ENCODE measurements at places on chromosomes 12 and 14.

DNA sequence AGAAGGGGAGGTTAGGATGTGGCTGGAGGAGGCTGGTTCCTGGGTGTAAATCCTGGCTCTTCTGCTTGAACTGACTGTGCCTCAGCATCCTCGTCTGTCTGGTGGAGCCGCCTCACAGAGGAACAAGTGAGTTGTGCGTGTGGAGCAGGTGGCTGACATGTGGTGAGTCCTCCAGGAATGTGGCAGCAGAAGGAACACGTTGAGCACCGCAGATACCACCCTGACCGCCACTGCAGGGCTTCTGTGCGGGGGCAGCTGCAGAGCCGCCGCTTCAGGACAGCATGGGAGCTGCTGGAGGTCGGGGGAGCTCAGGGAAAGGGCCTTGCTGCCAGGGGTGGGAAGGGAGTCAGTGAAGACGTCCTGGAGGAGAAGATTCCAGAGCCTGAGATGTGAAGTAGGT lies 48.9 kb downstream of the TRAF3 start:
- DNase-seq = no peak

GRCh38 chr14:55077170-55078151 lies 26.0 kb downstream of the MAPK1IP1L start:
- peak; percentile 51 for DNase-seq

DNA sequence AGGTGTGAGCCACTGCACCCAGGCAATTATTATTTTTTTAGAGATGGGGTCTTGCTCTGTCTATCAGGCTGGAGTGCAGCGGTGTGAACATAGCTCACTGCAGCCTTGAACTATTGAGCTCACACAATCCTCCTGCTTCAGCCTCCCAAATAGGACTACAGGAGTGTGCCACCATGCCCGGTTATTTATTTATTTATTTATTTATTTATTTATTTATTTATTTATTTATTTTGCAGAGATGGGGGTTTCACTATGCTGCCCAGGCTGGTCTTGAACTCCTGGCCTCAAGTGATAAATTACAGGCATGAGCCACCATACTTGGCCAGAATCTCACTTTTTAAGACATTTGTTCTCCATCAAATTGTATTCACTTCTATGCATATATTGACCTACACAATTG lies 51.8 kb downstream of the SAV1 start:
- DNase-seq = no peak

- no peak for DNase-seq
These were observed 295.9 kb downstream of the FOXG1 start for GRCh38 chr14:29062466-29062865.

GRCh38 chr12:6201213-6201608 lies 1.0 kb downstream of the CD9 start:
- no peak for DNase-seq

GRCh38 chr12:57388425-57388824 lies 42.4 kb downstream of the R3HDM2 start:
- no peak for DNase-seq

GRCh38 chr12:6771091-6771495 lies 1.2 kb upstream of the LAG3 start:
- DNase-seq = no peak
